HCT116 (cell line): ENCODE measurements at places on chromosomes 11 and 22. TPM values are rescaled to one million over a fixed set of nuclear protein-coding genes. Genes with fewer than 3 reads are reported as not detected.

- no peaks in the 10 kb centered on the region for H3K36me3 ChIP-seq
- H3K27me3 ChIP-seq: no peaks in the 10 kb centered on the region
- H3K4me1 ChIP-seq: peaks cover 3% of the 10 kb centered on the region; the same call in 1 of the 2 replicates
- DNase-seq: no peak
- no peak overlapping the region for H3K27ac ChIP-seq
Observed at GRCh38 chr11:17606233-17607082, 59.4 kb downstream of the OTOG start.

DNA sequence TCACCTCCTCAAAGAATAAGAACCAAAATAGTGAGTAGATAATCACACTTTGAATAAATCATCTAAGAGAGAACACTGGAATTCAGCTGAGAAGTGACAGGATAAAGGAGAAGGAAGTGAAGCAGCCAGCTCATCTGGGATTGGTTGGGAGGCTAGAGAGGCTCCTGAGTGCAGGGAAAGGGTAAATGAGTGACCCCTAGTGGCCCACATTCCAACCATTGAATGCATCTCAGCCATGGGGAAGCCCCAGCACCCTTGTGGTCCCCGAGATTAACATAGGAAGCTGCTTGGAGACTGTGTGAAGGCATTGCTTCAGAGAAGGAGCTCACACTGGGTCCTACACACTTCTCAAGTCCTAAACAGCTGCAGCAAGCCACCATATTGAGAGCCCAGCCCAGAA, 82.3 kb downstream of the JRKL start:
- DNase-seq: no peak
- H3K27ac ChIP-seq: no peak overlapping the region
- H3K36me3 ChIP-seq: no peaks in the 10 kb centered on the region
- H3K4me1 ChIP-seq: no peaks in the 10 kb centered on the region

DNA sequence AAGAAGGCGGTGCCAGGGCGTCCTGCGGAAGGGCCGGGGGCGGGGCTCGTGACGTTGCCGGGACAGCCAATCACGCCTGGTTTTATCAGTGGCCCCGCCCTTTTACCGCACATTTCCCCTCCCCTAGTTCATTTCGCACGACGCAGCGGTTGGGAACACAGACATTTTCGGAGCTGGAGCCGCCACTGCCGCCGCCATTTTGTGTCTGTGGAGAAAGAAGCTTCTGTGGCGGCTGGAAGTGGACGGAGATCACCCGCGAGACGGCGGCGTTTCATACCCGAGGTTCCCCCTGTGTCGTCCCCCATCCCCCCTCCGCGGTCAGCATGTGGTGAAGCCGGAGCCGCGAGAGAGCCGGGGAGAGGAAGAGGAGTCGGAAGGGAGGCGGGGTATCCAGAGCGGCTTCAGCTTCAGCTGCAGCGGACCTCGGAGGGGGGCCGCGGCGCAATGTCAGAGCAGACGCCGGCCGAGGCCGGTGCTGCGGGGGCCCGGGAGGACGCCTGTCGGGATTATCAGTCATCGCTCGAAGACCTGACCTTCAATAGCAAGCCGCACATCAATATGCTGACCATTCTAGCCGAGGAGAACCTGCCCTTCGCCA, at the start of gene PCF11:
TSS of gene PCF11 (plus strand) at position 136 of the 598 bp plus-strand sequence. CDS start at position 445, 309 bp downstream.
- DNase-seq: no peak
- peak within 1 kb of the TSS; percentile 88 for H3K27ac ChIP-seq
- no peaks in the 10 kb centered on the region for H3K27me3 ChIP-seq

DNA sequence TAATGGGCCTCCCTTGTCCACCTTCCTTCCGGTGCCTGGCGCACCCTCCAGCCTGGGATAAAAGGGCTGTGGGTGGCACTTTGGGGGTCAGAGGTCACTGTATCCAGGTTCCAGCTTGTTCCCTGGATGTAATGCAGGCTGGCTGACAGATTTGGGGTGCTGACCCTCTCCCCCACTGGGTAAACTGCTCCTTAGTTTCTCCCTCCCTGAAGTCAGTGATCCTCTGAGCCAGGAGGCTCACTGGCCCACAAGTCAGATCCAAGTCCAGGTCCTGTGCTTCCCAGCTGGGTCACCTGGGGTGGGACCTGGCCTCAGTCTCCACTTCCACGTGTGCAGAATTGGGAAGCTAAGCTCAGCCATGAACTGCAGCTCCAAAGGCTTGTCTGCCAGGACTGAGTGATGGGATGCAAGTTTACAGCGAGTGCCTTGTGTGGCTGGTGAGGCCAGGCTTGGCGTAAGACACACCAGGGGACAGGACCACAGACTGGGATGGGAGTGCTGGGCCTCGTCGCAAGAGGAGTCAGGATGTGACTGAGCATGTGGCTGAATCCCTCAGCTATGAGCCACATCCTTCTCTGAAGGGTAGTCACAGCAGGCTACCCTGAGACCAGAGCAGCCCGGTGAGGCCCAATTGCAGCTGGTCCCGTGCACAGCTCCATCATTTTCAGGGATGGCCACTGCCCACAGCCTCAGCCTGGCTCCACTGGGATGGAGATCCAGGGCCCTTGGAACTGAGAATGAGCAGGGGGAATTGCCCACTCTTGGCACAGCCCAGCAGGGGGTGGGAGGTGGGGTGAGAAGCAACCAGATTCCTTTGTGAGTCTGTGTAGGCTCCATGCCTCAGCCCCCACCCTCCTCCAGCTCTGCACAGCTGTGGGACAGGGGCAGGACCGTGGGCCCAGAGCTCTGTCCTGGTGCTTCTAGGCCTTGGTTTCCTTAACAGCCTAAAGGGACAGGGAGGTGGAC, 7.2 kb downstream of the SHISA8 start:
- no peak for DNase-seq
- no peak overlapping the region for H3K4me3 ChIP-seq
- no peaks in the 10 kb centered on the region for H3K27me3 ChIP-seq
- H3K27ac ChIP-seq: no peak overlapping the region
- peaks cover 5% of the 10 kb centered on the region; the same call in 1 of the 2 replicates for H3K36me3 ChIP-seq

- no peaks in the 10 kb centered on the region for H3K27me3 ChIP-seq
- H3K4me3 ChIP-seq: no peak overlapping the region
- DNase-seq: no peak
- no peaks in the 10 kb centered on the region for H3K4me1 ChIP-seq
- H3K27ac ChIP-seq: no peak overlapping the region
- H3K36me3 ChIP-seq: no peaks in the 10 kb centered on the region
Observed at GRCh38 chr11:79441461-79441875, 638 bp upstream of the TENM4 start.

GRCh38 chr11:16262645-16262955, 93.7 kb downstream of the SOX6 start:
- no peak overlapping the region for H3K27ac ChIP-seq
- DNase-seq: no peak
- no peaks in the 10 kb centered on the region for H3K36me3 ChIP-seq
- H3K4me3 ChIP-seq: no peak overlapping the region
- no peaks in the 10 kb centered on the region for H3K4me1 ChIP-seq
- H3K27me3 ChIP-seq: peaks cover 12% of the 10 kb centered on the region; the same call in 1 of the 2 replicates

- no peaks in the 10 kb centered on the region for H3K4me1 ChIP-seq
- H3K4me3 ChIP-seq: no peak overlapping the region
- peak; percentile 27 for DNase-seq
- peaks cover 51% of the 10 kb centered on the region for H3K27me3 ChIP-seq
- H3K36me3 ChIP-seq: no peaks in the 10 kb centered on the region
Observed at GRCh38 chr11:30917859-30918478, 331.8 kb upstream of the MPPED2 start.

DNA sequence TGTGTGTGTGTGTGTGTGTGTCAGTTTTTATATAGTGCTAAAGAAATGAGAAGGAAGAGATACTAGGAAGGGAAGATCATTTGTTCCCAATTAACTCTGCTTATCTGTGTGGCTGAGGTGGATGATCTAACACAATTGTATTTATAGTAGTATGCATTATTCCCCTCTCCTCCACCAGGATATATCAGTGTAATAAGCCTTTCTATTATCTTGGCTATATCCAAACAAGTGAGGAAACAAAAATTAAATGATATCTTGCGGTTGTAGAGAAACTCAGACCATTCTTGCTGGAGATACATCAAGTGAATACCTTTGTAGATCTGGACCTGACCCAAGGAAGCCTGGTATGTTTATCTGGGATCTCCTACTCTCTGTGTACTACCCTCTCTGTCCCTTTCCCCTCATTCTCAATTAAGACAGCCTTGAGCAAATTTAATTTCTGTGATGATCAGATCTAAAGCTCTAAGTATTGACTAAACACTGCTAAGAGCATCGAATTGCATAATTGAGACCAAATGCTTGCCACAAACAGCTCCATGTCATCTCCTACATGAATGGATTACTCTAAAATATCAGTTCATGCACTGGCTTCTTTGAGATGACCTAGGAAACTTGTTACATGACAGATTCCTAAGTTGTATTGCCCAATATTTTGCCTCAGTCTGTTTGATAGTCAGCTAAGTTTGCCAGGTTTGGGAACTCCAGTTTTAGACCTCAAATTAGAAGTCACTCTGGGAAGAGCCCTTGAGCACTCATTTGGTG, 185.3 kb upstream of the CTSC start:
- no peak for DNase-seq
- no peaks in the 10 kb centered on the region for H3K4me1 ChIP-seq
- no peaks in the 10 kb centered on the region for H3K36me3 ChIP-seq
- H3K27me3 ChIP-seq: no peaks in the 10 kb centered on the region

DNA sequence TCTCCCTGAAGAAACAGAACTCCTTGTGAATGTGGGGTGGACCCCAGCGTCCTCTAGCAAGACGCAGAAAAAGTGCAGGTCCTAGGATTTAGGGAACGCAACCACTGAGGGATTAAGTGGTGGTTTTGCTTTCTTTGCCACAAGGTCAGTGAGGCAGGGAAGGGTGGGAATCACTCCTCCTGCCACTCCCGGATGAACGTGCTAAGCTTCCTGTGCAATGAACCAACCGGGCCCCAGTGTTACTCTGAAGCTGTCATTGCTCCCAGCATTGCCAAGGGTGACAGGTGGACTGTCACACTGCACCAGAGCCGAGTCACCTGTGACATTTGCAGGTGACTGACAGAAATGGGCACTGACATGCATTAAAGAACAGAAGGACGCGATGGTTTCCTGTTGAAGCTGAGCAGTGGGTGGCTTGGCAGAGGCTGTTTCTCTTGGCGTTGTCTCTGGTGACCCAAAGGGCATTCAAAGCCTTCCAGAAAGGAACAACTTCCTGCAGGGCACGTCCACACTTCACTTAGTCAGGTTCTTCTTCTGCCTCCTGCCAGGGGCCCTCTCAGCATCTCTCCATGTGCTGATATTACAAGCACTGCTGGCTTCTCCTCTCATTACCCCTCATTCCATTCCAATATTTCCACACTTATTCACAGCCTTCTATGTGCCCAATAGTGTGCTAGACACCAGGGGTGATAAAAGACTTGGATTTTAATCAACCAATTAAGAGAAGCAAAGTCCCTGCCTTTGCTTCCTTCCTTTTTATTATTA, 9.7 kb downstream of the KIRREL3 start:
- no peaks in the 10 kb centered on the region for H3K36me3 ChIP-seq
- no peaks in the 10 kb centered on the region for H3K4me1 ChIP-seq
- H3K27me3 ChIP-seq: 0 out of 2 replicates have a peak, but pooled peaks cover 6% of the 10 kb centered on the region
- no peak overlapping the region for H3K27ac ChIP-seq
- H3K4me3 ChIP-seq: no peak overlapping the region
- no peak for DNase-seq

- no peaks in the 10 kb centered on the region for H3K36me3 ChIP-seq
- H3K4me3 ChIP-seq: no peak overlapping the region
- no peak for DNase-seq
- H3K27ac ChIP-seq: no peak overlapping the region
- no peaks in the 10 kb centered on the region for H3K4me1 ChIP-seq
Observed at GRCh38 chr11:11211888-11212287, 141.2 kb downstream of the CSNK2A3 start.

- H3K27me3 ChIP-seq: no peaks in the 10 kb centered on the region
- no peak for DNase-seq
- no peak overlapping the region for H3K4me3 ChIP-seq
- no peaks in the 10 kb centered on the region for H3K36me3 ChIP-seq
- peaks cover 2% of the 10 kb centered on the region; the same call in 1 of the 2 replicates for H3K4me1 ChIP-seq
- H3K27ac ChIP-seq: no peak overlapping the region
Observed at GRCh38 chr22:45876136-45877035, 100.6 kb downstream of the WNT7B start.

GRCh38 chr22:48704335-48704734, 1123.3 kb downstream of the BRD1 start:
- H3K27me3 ChIP-seq: no peaks in the 10 kb centered on the region
- no peaks in the 10 kb centered on the region for H3K36me3 ChIP-seq
- H3K4me1 ChIP-seq: no peaks in the 10 kb centered on the region
- no peak overlapping the region for H3K4me3 ChIP-seq

- H3K27ac ChIP-seq: no peak overlapping the region
- H3K27me3 ChIP-seq: no peaks in the 10 kb centered on the region
- H3K36me3 ChIP-seq: no peaks in the 10 kb centered on the region
- H3K4me1 ChIP-seq: no peaks in the 10 kb centered on the region
- DNase-seq: no peak
- no peak overlapping the region for H3K4me3 ChIP-seq
Observed at GRCh38 chr11:3605771-3606203, 36.0 kb downstream of the ART5 start.

DNA sequence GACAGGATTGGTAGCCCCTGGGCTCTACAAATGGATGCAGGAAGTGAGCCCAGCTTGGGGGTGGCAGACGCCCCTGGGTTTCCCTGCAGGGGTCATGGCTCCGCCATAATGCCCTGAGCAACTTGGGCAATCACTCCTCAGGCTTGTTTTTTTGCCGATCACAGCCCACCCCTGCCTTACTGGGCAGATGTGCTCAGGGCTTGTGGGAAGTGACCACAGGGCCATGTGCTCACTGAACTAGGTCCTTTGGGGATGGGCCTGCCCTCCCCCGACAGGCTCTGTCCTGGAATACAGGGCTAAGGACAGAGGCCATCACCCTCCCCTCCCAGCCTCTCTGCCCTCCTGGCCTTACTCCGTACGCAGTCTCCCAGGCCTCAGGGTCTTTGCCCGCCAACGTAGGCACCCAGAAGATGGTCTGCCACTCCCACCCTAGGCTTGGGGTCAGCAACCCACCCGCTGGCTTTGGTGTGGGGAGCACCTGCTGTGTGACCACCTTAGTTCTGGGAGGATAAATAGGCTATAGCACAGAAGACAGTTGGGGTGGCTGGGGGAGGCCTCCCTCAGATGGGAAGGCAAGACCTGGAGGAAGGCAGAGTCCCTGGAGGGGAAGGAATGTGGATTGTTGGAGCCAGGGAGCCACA, 3.8 kb downstream of the RPLP2 start:
- peak overlapping the region; percentile 93 for H3K27ac ChIP-seq
- peaks cover 14% of the 10 kb centered on the region for H3K4me1 ChIP-seq
- H3K4me3 ChIP-seq: no peak overlapping the region
- H3K27me3 ChIP-seq: no peaks in the 10 kb centered on the region

The KIF18A gene
- 50.7 TPM for total RNA-seq

The NRIP3 gene
- total RNA-seq: 0.15 TPM

The C1QTNF5 gene
- not detected for total RNA-seq

The CNGA4 gene
- 0.27 TPM for total RNA-seq

The SCUBE1 gene
- 3.9 TPM for total RNA-seq

The TSSK2 gene
- not detected for total RNA-seq

The CTSW gene
- not detected for total RNA-seq
